HTR-8/SVneo (cell line): ENCODE measurements at places on chromosomes 16 and 17.

- no peak for DNase-seq
Observed at GRCh38 chr17:50162466-50163254, 3.1 kb upstream of the SGCA start.

DNA sequence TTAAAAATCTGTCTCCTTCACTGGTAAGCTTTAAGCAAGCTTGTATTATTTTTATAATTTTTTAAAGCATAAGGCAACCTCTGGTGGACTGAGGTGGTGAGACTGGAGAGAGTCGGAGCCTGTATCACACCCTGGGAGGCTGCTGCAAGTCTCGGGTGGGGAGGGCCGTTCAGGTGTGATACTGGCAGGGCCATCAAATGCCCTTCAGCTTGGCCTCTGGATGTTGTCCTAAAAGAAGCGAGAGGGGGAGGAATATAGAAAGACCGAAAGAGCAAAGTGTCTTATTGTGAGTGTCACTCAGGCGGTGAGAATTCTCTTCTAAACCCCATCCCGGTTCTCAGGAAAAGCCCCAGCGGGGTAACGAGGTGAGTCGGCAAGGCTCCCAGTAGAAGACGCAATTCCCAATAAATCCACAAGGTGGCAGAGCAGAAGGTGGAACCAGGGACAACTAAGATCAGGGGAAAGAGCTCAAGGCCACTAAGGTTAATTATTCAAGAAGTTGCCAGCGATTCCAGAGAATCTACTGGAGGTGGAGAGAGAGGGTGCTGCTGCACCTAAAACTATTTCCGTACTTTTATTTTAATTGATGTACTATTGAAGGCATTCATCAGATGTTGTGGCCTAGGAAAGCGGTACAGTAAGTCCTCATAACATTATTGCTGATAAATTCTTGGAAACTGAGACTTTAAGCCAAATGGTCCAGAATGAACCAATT is 14.1 kb downstream of the C17orf67 start:
- DNase-seq: peak; percentile 90

DNA sequence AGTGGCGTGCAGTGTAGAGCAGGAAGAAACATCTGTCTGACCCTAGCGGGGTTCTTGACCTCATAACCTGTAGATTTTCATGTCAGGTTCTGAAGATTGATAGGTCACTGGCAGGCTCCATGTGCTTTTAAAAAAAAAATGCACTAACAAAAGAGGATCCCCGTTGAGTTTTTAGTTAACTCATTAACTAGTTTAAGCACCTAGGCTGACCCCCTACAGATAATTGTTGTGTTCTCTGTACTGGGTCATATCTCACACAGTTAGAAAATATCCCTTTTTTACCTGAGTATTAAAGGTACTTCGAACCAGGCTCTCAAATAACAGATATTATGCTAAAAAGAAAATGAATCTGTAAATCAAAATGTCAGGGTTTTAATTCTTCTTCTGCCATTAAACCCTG is 676.6 kb downstream of the CDH11 start:
- no peak for DNase-seq

- DNase-seq: no peak
Observed at GRCh38 chr16:87616556-87616955, 14.2 kb downstream of the JPH3 start.

GRCh38 chr16:7614021-7614795 is 281.6 kb downstream of the RBFOX1 start:
- DNase-seq: no peak

GRCh38 chr17:773467-774312 is 8.4 kb downstream of the GLOD4 start:
- DNase-seq: no peak

DNA sequence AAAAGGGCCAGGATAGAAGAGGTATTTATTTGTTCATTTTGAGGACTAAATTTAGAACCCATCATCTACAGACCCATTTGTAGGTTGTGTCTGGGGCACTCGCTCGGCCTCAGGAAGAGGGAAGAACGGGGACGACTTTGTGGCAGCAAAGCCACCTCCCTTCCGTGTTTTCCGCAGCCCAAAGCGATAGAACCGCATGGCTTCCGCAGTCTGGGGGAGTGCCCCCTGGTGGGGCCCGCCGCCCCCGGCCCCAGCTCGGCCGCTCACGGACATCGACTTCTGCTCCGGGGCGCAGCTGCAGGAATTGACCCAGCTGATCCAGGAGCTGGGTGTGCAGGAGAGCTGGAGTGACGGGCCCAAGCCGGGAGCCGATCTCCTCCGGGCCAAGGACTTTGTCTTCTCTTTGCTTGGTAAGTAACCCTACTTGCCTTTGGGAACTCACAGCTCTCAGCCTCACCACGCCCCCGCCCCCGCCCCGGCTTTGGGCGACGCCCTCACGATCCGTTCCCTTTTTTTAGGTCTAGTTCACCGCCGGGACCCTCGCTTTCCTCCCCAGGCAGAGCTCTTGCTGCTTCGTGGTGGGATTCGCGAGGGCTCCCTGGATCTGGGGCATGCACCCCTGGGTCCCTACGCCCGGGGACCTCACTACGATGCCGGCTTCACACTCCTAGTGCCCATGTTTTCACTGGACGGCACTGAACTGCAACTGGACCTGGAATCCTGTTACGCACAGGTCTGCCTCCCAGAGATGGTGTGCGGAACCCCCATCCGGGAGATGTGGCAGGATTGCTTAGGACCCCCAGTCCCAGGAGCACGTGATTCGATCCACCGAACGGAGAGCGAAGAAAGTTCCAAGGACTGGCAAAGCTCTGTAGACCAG is 681 bp downstream of the TMEM102 start:
- DNase-seq: no peak

DNA sequence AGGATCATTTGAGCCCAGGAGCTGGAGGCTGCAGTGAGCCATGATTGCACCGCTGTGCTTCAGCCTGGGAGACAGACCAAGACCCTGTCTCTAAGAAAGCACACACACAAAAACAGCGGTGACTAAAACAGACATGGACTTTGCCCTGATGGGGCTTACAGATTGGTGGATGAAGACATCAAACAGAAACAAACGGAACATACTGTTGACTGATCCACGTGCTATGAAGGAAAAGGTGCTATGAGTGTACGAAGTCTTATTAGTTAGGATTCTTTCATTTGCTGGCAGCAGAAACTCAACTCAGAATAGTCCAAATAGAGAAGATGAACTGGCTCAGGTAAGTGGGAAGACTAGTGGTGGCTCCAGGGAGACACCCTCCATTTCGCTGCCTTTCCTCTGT is 309.8 kb upstream of the N4BP1 start:
- no peak for DNase-seq

DNA sequence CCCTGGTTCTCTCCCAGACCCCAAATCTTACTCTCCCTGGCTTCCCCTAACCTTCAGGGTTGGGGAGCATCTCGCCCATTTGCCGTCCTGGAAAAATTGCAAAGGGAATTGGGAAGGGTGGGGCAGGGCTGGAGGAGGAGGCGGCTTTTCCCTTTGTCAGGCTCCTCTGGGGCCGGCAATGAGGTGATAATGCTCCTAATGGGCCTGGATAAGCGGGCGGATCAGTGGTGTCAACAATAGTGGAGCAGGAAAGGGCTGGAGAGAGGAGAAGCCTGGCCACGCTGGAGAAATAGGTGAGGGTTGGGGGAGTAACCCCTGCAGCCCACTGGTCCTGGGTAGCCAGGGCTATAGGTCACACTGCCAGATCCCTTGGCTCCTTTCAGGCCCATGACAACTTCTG is 12.3 kb downstream of the SCN4A start:
- no peak for DNase-seq

GRCh38 chr16:50320310-50320709 is 48.5 kb downstream of the BRD7 start:
- DNase-seq: no peak

GRCh38 chr17:17152385-17152784 is 53.7 kb downstream of the PLD6 start:
- DNase-seq: no peak

GRCh38 chr16:68369697-68370580 is 59.1 kb downstream of the PRMT7 start:
- no peak for DNase-seq

DNA sequence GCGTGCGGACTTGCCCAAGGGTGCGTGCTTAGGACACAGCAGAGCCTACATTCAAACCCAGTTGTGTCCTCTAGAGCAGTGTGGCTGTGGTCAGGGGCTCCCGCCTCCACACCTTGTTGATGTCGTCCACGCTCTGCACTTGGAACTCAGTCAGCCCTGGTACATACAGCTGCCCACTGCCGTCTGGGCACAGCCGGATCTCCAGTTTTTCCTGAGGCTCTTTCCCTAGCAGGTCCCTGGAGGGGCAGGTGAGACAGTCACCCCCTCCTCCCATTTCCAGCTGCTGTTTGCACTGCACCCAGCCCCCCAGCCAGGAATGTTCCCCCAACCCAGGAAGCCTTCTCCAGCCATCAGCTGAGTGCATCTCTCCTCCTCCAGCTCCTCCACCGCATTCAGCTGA is 25.7 kb downstream of the KATNB1 start:
- DNase-seq: no peak

DNA sequence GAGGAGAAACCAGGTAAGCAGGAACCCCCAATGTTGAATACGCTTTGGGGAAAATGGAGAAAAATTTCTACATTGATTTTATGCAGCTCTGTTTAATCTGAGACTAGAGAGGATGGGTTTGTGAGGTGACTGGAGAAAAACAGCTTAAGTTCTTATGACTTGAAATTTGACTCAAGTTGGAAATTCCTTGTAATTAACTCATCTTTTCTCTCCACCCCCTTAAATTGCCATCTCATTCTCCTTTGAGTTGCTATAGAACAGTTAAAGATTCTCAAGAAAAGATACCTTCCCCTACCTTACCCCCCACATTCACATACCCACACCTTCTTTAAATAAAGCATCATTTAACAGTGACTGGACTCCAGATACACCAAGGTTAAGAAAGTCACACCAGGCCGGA is 24.2 kb downstream of the ZNRF1 start:
- DNase-seq: no peak

GRCh38 chr17:48718227-48718760 is 4.0 kb downstream of the PRAC1 start:
- DNase-seq: no peak

DNA sequence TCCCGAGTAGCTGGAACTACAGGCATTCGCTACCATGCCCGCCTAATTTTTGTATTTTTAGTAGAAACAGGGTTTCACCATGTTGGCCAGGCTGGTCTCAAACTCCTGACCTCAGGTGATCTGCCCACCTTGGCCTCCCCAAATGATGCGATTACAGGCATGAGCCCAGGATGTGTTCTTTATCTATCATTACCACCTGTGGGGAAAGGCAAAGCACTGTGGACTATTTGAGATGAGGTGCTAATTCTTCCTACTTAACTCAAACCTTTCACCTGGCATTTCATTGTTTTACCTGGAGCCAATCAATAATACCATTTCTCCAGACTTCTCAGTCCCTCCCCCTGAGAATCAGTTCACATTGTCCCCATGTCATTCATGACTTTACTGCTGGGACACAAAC is 20.4 kb upstream of the PPM1D start:
- DNase-seq: no peak

GRCh38 chr16:79439901-79440300 is 160.6 kb downstream of the MAF start:
- no peak for DNase-seq

DNA sequence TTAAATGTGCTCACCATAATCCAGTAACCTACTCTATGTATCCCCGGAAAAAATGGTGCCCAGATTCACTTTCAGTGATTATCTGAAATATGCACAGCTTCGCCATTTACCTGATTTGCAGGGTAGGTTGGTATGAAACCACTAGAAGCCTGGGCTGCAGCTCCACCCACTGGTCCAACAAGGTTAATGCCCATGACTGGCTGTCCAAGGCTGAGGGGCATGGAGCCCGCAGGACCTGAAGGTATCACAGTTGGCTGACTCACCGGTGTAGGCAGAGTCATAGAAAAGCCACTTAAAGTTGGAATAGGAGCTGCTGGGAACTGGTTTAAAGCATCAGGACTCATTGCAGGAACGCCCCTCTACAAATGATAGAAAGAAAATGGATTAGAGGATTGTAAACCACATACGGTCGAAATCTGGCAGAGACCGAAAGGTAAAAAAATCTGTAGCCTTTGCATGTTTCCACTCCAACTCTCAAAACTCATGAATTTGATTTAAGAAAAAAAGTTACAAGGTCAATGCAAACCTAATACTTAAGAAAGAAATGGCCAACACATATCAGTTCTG is 38.6 kb downstream of the SYNRG start:
- peak; percentile 88 for DNase-seq

DNA sequence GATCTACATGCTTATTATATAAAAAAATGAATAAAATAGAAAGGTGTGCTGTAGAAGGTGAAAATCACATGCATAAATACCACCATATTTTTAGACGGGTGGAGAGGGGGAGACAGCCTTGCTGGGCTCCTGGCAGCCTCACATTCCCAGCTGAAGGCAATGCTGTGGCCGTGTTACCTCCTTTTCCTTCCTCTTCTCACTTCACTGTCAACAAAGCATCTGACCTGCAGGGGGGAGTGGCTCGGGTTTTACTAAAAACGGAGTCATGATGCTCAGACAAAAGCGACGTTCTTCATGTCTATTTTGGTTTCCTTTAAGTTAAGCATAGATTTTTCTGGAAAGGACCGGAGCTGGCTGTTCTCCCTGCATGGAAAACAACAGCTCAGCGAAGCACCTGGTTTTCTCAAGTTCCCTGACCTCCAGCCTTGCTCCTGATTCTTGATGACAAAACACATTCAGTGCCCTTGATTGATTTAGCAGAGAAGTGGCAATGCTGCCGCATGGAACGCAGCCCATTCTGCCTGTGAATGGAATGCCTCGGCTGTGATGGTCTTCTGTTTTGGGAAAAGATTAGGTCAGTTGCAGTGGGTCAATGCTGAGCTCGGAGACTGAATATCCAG is 5.5 kb upstream of the RPTOR start:
- DNase-seq: no peak

DNA sequence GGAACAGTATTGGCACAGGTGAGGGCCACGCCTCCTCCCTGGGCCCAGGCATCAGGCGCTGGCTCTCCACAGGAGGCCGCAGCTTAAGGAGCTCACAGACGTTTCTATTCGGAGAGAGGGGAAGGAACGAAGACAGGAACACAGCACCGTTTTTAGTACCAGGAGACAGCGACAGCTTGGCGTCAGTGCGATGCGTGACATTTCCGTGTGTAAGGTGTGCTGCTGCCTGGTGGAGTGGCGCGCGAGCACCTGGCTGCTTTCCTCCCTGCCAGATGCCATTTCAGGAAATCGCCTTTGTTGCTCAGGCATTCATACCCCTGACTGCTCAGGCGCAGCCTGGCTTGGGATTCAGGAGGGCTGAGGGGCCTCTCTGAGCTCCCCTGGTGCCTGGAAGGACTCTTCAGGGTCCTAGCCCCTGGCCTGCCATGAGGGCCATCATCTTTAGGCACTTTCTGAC is 367.5 kb downstream of the CPPED1 start:
- no peak for DNase-seq

GRCh38 chr16:47448830-47449575 is 11.9 kb downstream of the ITFG1 start:
- no peak for DNase-seq

GRCh38 chr16:64615630-64616280 is 506.1 kb downstream of the CDH11 start:
- no peak for DNase-seq

- DNase-seq: no peak
Observed at GRCh38 chr17:6936370-6937028, 59.4 kb upstream of the ALOX12 start.

- DNase-seq: no peak
Observed at GRCh38 chr16:725041-725376, 1.2 kb downstream of the CCDC78 start.
